ENCODE measurements at places on chromosomes 6 and 20. TPM values are rescaled to one million over a fixed set of nuclear protein-coding genes. Genes with fewer than 3 reads are reported as not detected.

The PDYN gene
- 0.19 TPM for total RNA-seq

The BIRC7 gene
- total RNA-seq, result not detected

The VSTM2L gene
- 11.6 TPM for total RNA-seq

- DNase-seq, result no peak
Measured at GRCh38 chr20:59336540-59336939, 36.1 kb downstream of the EDN3 start.

The PSMA7 gene
- total RNA-seq, result 207 TPM

- DNase-seq, result no peak
Measured at GRCh38 chr6:157621406-157621805, 201.6 kb upstream of the SNX9 start.

DNA sequence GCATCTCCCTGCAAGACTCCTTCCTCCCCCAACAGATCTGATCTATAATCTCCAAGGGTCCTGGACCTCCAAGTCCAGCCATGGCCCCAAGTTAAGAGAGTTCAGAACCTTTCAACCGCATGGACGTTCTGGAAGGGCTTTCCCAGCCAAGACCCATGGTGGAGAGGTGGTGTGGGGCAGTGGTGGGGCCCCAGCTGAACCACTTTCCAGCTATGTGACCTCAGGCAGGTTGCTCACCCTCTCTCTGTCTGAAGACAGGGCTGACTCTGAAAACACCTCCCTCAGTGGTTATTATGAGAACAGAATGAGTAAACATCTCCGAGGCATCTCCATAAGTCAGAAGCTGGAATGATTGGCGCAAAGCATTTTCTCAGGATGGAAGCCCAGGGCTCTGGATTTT lies 887 bp downstream of the CLPS start:
- no peak for DNase-seq

The TRIM40 gene
- not detected for total RNA-seq

GRCh38 chr6:55869674-55870073 lies 5.7 kb downstream of the BMP5 start:
- no peak for DNase-seq

The ECT2L gene
- 0.07 TPM for total RNA-seq

GRCh38 chr6:54043360-54043759 lies 67.9 kb upstream of the MLIP start:
- DNase-seq, result no peak

DNA sequence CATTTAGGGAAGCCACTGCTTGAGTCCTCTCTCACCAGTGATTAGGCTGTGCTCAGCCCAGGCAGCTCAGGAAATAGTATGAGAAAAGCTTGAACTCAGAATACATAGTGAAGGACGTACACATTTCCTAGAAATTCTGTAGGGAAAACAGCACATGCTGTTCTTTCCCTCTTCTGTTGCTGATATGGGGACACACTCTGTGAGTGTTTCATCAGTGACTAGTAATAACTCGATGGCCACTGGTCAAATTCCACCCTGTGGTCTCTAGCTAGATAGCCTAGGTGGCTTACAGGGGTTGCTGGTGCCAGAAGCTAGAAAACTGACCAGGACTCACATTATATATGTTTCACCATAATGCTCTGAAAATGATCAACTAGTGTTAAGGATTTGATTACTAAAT lies 259.8 kb upstream of the SOX4 start:
- DNase-seq, result no peak

The DLL1 gene
- 11.7 TPM for total RNA-seq

DNA sequence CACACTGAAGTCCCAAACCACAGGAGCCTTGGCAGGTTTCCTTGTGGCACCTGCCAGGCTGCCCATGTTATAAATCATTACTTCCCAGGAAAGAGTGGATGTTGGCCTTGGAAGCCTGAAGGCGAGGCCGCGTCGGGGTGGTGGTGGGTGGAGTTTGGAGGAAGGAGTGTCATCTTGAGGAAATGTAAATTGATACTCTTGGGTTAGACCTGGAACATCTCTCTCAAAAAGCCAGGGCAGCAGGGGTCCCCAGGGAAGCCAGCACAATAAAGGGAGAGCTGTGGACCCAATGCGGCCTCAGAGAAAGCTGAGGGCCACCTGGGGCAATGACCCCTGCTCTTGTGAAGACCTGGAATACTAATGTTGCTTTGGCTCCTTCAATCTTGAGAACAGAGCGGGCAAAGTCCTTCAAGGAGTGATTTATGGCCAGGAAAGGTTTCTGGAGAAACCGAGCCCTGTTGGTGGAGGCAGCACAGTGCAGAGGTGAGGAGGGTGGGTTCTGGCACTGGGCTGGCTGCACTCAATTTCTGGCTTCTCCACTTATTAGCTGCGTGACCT lies 26.3 kb upstream of the TRAF3IP2 start:
- DNase-seq, result no peak
